ENCODE measurements at places on chromosomes 13 and 19. TPM values are rescaled to one million over a fixed set of nuclear protein-coding genes. Genes with fewer than 3 reads are reported as not detected.

DNA sequence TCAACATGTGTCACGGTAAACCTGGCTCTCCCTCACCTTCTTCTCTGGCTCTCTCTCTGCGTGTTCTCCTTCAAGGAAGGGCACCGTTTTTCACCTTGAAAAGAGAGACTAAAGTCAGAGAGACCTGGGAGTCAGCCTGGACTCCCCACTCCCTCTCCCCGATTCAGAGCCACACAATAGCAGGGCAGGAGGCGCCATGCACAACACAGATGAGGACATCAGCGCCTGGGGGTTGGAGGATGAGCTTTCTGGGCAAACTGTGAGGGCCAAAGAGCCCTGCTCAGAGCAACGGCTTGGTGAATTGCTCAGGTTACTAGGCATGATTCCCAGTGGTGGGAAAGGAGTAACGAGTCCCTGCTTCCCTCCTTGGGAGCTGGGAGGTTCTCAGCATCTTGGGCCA lies 32.3 kb downstream of the HSPH1 start:
- DNase-seq: no peak

GRCh38 chr13:50255639-50256038 lies 240.4 kb downstream of the KCNRG start:
- DNase-seq: peak; percentile 11

GRCh38 chr13:33377411-33377810 lies 91.9 kb upstream of the STARD13 start:
- DNase-seq: no peak

Gene SCGB2B2
- 0.07 TPM for total RNA-seq

Gene ZNF439
- total RNA-seq: 18.3 TPM

DNA sequence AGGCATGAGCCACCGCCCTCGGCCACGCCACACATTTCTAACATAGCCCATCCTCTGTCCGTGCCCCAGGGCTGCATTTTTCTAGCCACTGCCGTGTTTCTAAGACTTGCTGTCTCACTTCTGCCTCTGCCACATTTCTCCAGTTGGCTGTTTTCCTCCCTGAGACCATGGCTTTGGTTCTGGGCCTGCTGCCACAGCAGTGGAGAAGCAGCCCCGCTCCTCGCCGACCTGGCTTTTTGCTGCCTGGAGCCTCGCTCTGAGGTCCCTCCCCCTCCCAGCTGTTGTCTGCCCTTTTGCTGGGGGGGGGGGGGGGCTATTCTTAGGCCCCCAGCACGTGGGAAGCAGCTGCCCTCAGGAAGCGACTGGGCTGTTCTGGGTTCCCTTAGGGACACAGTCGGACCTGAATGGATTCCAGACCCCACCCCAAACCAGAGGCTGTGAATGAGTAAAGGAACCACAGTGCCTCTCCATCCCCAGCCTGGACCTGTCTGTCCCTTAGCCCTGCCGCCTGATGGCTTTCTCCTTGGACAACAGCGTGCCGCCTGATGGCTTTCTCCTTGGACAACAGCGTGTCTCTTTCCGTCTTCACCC lies 3.3 kb downstream of the GYS1 start:
- DNase-seq: no peak

Gene CRTC1
- total RNA-seq: 2.8 TPM

Gene TMPRSS9
- total RNA-seq: not detected

- DNase-seq: no peak
These were observed 30.8 kb upstream of the USE1 start for GRCh38 chr19:17184371-17184841.

GRCh38 chr13:66617786-66618185 lies 612.4 kb downstream of the PCDH9 start:
- DNase-seq: no peak
